Thymus (tissue), 14 donors: ENCODE measurements at places on chromosomes 2 and 18. TPM values are rescaled to one million over a fixed set of nuclear protein-coding genes. Genes with fewer than 3 reads are reported as not detected.

GRCh38 chr2:59312967-59313940 is 1072.1 kb upstream of the FANCL start:
- DNase-seq: no peak

DNA sequence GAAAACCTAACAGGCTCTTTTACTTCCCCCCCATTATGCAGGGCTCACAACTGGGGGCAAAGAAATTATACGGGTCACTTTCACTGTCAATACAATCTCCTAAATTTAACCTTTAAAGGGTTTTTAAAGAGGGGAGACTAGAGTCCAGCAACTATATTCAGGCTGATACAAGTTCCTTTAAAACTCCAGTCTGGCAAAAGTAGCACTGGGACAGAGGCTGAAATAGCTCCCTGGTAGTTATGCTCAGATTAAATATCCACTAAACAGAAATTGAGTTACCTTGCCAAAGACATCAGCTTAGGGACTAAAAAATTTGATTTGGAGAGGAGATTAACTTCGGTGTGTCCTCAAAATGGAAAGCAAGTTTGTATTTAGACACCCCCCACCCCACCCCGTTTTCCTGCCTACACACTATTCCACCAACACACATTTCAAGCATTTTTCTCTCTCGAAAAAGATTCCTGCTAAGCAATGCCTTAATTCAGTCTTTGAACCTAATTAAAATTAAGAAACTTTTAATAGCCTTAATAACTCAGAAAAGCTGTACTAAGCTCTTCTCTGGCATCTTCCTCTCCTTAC is 127.2 kb downstream of the OSBPL1A start:
- DNase-seq: no peak

- DNase-seq: no peak
Measured at GRCh38 chr18:15198116-15198389, 450.1 kb downstream of the ANKRD30B start.

DNA sequence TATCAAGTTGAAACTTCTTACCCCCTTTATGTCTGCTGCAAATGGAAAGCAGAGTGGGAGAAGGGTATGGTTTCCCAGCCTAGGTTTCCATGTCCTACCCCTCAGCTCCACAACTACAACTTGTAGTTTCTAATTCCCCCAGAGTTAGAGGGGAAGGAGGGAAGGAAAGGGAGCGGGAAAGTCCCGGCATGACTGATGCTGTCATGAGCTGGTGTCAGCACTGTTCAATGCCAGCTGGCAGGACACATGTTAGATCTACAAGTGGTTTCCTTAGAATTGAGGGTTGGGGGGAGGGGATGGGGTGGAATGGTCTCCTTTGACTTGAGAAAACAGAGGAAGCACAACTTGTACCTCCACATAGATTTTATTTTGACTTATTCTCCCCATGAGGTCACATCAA is 194.0 kb downstream of the MBD2 start:
- DNase-seq: no peak

Gene ANKRD30BL
- 0.19 TPM for total RNA-seq

GRCh38 chr18:1994471-1994870 is 576.8 kb downstream of the METTL4 start:
- no peak for DNase-seq

Gene LRP2
- 0.05 TPM for total RNA-seq

DNA sequence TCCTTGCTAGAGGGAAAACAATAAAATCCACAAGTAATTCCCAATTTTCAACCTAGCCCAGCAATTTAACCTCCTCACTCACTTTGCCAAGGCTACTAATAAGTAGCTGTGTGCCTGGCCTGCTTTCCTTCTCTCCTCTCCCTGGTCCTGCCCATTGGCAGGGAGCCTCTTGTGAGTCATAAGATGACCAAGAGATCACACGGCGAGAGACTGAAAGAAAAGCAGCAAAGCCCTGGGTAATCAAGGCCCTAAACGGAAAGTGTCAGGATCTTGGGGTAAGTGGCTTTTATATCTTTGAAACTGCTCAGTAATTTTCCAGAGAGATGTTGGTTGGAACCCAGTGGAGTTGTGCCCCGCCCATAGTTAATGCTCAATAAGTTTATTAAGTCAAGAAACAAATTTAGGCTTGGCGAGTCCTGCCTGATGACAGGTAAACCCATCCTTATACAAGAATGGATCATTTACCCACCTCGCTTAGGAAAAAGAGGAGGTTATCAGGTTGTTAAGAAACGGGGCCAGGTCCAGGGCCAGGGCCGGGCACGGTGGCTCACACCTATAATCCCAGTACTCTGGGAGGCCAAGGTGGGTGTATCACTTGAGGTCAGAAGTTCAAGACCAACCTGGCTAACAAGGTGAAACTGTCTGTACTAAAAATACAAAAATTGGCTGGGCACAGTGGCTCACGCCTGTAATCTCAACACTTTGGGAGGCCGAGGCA is 10.0 kb upstream of the ADAM17 start:
- no peak for DNase-seq

GRCh38 chr2:54387059-54387991 is 68.8 kb upstream of the SPTBN1 start:
- DNase-seq: no peak

DNA sequence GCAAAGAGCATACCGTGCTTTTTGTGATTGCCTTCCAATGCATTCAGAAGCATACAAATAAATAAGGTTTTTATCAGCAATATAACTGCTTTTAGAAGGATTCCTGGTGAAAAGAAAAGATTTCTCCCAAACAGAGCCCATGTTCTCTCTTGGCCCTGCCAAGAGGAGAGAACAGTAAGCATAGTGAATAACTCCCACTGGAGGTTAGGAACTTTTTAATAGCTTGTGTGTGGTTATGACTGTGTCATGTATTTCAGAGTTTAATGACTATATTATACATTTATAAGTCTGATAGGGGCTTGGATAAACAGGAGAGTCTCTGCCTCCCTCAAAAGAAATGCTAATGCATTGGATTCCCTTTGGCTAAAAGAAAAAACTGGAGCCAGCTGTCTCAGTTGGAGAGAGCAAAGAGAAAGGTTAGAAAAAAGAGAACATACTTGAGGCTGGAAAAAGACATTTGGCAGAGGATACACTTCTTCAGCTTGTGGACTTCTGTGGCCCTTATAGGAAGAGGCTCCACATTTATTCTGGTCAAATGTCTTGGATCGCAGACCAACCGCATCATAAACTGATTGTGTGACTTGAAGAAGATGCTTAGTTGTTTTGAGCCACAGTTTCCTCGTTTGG is 63.0 kb upstream of the SPRED2 start:
- DNase-seq: no peak

Gene SLC9A4
- total RNA-seq: 0.05 TPM
